ENCODE measurements at places on chromosomes 7 and 10. TPM values are rescaled to one million over a fixed set of nuclear protein-coding genes. Genes with fewer than 3 reads are reported as not detected.
A peak's percentile ranks its signal among the peaks of the same experiment; 100 is the strongest.

SPDYE1 gene
- total RNA-seq: not detected

DENND2A gene
- 9.2 TPM for total RNA-seq

- DNase-seq: no peak
- no peak overlapping the region for H3K4me3 ChIP-seq
- no peak overlapping the region for H3K27ac ChIP-seq
- no peaks in the 10 kb centered on the region for H3K27me3 ChIP-seq
Observed at GRCh38 chr10:73899423-73899822, 11.5 kb upstream of the PLAU start.

DNA sequence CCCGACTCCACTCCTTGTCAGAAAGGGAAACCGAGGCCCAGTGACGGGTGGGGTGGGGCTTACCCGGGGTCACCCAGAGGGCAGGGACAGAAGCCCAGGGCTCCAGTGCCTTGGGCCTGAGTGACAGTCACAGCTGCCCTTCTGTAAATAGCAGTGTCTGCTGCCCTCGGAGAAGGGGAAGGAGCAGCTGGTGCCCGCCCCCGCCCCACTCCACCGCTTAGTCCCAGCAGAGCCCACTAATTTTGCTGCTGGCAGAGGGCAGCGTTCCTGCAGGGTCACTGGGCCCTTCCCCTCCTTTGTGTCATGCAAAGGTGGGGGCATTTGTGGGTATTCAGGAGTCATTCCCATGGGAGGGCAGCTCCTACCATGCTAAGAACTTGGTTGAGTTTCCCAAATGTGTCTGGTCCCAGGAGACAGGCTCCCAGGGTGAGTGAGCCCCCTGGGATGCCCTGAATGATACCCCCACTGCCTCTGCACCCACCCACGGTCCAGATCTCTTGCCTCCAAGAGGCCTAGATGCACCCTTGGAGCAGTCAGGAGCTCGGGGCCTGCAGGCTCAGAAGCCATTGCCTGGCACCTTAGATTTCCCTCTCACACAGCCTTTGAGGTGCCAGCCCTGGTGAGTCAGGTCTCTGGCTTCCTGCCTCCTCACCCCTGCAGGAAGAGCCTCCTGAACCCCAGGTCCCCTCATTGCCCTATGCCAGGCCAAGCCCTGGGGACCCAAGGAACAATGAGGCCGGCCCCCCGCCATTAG, 17.2 kb downstream of the SH2B2 start:
- no peak overlapping the region for H3K27ac ChIP-seq
- H3K4me3 ChIP-seq: no peak overlapping the region
- H3K4me1 ChIP-seq: peaks cover 17% of the 10 kb centered on the region
- peaks cover 3% of the 10 kb centered on the region for H3K27me3 ChIP-seq
- DNase-seq: no peak
- H3K36me3 ChIP-seq: no peaks in the 10 kb centered on the region

- no peak overlapping the region for H3K27ac ChIP-seq
- H3K36me3 ChIP-seq: no peaks in the 10 kb centered on the region
- H3K4me3 ChIP-seq: no peak overlapping the region
- DNase-seq: no peak
- no peaks in the 10 kb centered on the region for H3K27me3 ChIP-seq
Observed at GRCh38 chr7:130695840-130696239, 9.5 kb upstream of the TSGA13 start.

- H3K27me3 ChIP-seq: no peaks in the 10 kb centered on the region
- no peak overlapping the region for H3K4me3 ChIP-seq
- no peaks in the 10 kb centered on the region for H3K4me1 ChIP-seq
- DNase-seq: no peak
- no peaks in the 10 kb centered on the region for H3K36me3 ChIP-seq
Observed at GRCh38 chr7:86328801-86329433, 314.8 kb upstream of the GRM3 start.

- DNase-seq: no peak
- no peaks in the 10 kb centered on the region for H3K27me3 ChIP-seq
- H3K4me3 ChIP-seq: no peak overlapping the region
- H3K4me1 ChIP-seq: no peaks in the 10 kb centered on the region
Observed at GRCh38 chr7:46871516-46871915, 710.4 kb downstream of the TNS3 start.

GRCh38 chr10:70621503-70622078, 19.1 kb upstream of the PRF1 start:
- no peak overlapping the region for H3K27ac ChIP-seq
- H3K4me3 ChIP-seq: no peak overlapping the region
- no peak for DNase-seq
- H3K27me3 ChIP-seq: no peaks in the 10 kb centered on the region
- no peaks in the 10 kb centered on the region for H3K4me1 ChIP-seq
- no peaks in the 10 kb centered on the region for H3K36me3 ChIP-seq

- H3K27ac ChIP-seq: peak overlapping the region; percentile 39
- no peaks in the 10 kb centered on the region for H3K27me3 ChIP-seq
- no peak overlapping the region for H3K4me3 ChIP-seq
- peaks cover 22% of the 10 kb centered on the region for H3K4me1 ChIP-seq
Observed at GRCh38 chr10:4984971-4985594, 18.6 kb downstream of the AKR1C2 start.

FFAR4 gene
- total RNA-seq: 0.31 TPM

DNA sequence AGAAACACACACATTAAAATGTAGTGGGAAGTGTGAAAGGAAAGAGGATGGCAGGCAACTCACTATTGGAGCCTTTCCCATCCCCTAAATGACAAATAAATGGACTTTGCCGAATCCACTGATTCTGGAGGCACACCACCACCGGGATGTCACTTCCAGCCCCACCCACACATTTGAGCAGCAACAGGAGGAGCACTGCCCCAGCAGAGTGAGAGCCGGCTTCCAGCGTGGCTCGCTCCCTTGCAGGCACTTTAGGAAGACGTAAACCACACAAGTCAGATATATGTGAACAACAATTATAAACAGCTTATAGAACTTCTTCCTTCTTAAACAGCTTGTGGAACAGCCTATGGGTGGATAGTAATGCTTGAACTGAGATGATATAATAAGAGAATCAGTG, 191.0 kb downstream of the DGKI start:
- DNase-seq: no peak
- no peaks in the 10 kb centered on the region for H3K27me3 ChIP-seq
- no peak overlapping the region for H3K4me3 ChIP-seq
- no peaks in the 10 kb centered on the region for H3K36me3 ChIP-seq
- H3K4me1 ChIP-seq: peaks cover 25% of the 10 kb centered on the region

- no peak for DNase-seq
- no peaks in the 10 kb centered on the region for H3K27me3 ChIP-seq
- no peak overlapping the region for H3K4me3 ChIP-seq
- H3K4me1 ChIP-seq: no peaks in the 10 kb centered on the region
- no peak overlapping the region for H3K27ac ChIP-seq
- no peaks in the 10 kb centered on the region for H3K36me3 ChIP-seq
Observed at GRCh38 chr7:102046373-102047117, 229.1 kb downstream of the CUX1 start.

DNA sequence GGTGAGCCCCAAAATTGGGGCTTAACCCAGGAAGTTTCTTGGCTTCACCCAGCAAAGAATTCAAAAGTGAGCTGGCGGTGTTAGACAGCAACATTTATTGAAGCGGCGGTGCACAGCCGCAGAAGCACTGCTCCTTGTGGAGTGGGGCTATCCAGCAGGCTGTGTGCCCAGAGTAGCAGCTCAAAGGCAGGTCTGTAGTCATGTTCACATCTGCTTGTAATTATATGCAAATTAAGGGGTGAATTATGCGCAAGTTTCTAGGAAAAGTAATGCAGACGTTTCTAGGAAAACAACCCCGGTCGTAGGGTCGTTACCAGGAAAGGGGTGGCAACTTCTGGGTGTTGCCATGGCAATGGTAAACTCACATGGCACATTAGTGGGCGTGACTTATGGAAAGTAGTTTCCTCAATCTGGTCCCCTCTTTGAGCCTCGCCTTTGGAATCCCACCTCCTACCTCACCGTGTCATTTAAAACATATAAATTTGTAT, 13.7 kb upstream of the KBTBD2 start:
- peaks cover 14% of the 10 kb centered on the region for H3K4me1 ChIP-seq
- no peaks in the 10 kb centered on the region for H3K27me3 ChIP-seq
- no peak for DNase-seq
- peak overlapping the region; percentile 13 for H3K4me3 ChIP-seq

DNA sequence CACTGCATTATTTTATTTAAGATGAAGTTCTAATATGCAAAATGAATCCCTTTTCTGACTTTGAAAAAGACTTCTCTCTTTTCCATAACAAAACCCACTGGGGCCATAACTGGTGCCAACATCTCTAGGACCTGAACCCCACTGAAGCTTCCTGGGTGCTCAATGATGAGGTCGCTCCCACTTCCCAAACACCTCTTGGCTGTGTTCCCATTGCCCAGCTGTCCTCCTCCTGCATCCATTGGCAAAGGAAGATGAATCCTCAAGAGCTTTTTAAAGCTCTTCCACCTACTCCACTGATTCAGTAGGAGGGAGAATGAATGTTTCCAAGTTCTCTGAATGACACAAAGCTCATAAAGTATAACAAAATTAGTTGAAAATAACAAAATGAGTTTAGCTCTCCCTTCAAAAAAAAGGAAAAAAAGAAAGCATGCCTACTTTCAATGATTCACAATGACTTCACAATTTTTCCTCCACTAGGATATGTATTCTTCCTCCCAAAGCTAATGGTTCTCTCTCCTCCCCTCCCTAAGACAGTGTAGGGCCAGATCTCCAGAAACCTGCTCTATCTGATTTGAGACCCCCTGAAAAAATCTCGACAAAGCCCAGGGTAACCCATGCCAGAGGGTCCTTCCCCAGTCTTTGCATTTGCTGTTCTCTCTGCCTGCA, 64.8 kb downstream of the SORBS1 start:
- peaks cover 7% of the 10 kb centered on the region for H3K36me3 ChIP-seq
- DNase-seq: no peak
- H3K4me3 ChIP-seq: no peak overlapping the region
- H3K27me3 ChIP-seq: no peaks in the 10 kb centered on the region
- H3K27ac ChIP-seq: peak overlapping the region; percentile 36

IL2RA gene
- total RNA-seq: 0.30 TPM

- no peaks in the 10 kb centered on the region for H3K36me3 ChIP-seq
- H3K27ac ChIP-seq: no peak overlapping the region
- no peak for DNase-seq
- H3K4me1 ChIP-seq: no peaks in the 10 kb centered on the region
Observed at GRCh38 chr10:104345515-104345914, 7.2 kb upstream of the ITPRIP start.

NEUROG3 gene
- not detected for total RNA-seq

GRCh38 chr7:130270947-130271800, 4.5 kb downstream of the CPA2 start:
- no peak overlapping the region for H3K27ac ChIP-seq
- no peaks in the 10 kb centered on the region for H3K27me3 ChIP-seq
- H3K4me3 ChIP-seq: no peak overlapping the region
- no peaks in the 10 kb centered on the region for H3K36me3 ChIP-seq

TMEM176A gene
- 56.3 TPM for total RNA-seq

TOMM7 gene
- total RNA-seq: 188 TPM

DNA sequence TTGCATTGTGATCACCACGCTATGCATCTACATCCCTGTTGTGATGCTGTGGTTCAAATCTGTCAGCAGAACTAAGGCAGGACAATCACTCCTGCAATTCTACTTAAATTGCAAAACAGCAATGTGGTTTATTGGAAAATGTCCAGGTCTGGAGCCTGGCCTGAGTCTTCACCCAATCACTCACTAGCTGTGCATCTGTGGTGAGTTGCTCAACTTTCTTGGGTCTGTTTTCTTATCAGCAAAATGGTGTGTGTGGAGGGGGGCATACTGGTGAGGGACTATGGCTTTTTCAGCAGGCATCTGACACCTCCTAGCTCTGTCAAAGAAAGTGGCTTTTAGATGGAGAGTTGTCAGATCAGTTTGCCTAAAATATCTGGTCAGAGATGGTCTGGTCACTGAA, 108.3 kb upstream of the FEZF1 start:
- no peaks in the 10 kb centered on the region for H3K4me1 ChIP-seq
- no peak overlapping the region for H3K27ac ChIP-seq
- no peaks in the 10 kb centered on the region for H3K36me3 ChIP-seq
- H3K4me3 ChIP-seq: no peak overlapping the region
- DNase-seq: peak; percentile 64

DNA sequence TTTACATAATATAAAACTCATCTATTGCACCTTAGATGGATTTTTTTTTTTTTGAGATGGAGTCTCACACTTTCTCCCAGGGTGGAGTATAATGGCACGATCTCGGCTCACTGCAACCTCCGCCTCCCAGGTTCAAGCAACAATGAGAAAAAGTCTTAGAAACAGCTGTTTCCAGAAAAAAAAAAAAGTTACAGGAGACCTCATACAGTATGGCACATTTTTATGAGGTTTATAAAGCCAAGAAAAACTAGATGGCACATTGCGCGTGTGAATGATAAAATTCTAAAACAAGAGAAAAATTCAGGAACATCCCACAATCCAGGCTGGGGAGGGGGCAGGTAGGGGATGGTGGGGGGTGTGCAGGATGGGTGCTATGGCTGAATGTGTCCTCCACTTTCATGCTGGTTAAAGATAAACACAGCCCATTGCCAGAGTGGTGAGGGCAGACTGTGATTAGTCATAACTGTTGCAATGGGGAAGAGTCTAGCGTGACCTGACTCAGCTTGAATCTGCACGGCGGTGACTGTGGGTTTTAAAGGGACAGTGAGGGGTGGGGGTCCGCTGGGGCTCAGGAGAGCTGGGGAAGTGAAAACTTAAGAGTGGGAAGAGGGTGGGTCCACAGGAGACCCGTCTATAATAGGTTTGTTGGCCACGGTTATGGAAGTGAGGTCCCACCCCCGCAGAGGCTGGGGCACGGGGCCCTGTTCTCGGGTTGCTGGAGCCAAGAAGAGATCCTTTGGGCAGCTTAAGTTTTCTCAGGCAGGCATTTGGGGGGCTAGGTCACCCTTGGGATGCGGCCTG, 11.9 kb upstream of the LRRC27 start:
- no peak overlapping the region for H3K27ac ChIP-seq
- H3K4me1 ChIP-seq: no peaks in the 10 kb centered on the region
- H3K36me3 ChIP-seq: no peaks in the 10 kb centered on the region
- no peaks in the 10 kb centered on the region for H3K27me3 ChIP-seq
- no peak overlapping the region for H3K4me3 ChIP-seq
- DNase-seq: no peak

GRCh38 chr10:119080521-119081259, at the start of gene EIF3A:
Gene EIF3A (minus strand): TSS chr10:119080817. CDS start chr10:119080676, 141 bp downstream.
- peak; percentile 92 for DNase-seq
- no peaks in the 10 kb centered on the region for H3K4me1 ChIP-seq
- peak within 1 kb of the TSS; percentile 77 for H3K4me3 ChIP-seq
- no peaks in the 10 kb centered on the region for H3K36me3 ChIP-seq

DNA sequence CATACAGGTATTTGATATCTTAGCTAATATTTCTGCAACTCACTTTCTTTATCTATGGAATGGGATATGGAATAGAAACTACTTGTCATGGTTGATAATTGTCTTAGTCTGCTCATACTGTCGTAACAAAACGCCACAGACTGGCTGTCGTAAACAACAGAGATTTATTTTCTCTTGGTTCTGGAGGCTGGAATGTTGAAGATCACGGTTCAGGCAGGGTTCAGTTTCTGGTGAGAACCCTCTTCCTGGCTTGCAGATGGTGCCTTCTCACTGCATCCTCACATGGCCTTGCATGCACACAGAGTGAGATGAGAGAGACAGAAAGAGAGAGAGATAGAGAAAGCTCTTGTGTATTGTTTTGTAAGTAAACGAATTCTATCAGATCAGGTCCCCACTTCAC, 332.7 kb upstream of the MAGI2 start:
- H3K36me3 ChIP-seq: no peaks in the 10 kb centered on the region
- no peaks in the 10 kb centered on the region for H3K4me1 ChIP-seq
- DNase-seq: no peak
- no peak overlapping the region for H3K27ac ChIP-seq

Measured in right atrium auricular region (tissue), 2 donors.